Ureter (tissue), 1 donor: ENCODE measurements at places on chromosomes 3 and 15.

GRCh38 chr15:45385590-45385989, 7.2 kb upstream of the GATM start:
- no peak for DNase-seq

DNA sequence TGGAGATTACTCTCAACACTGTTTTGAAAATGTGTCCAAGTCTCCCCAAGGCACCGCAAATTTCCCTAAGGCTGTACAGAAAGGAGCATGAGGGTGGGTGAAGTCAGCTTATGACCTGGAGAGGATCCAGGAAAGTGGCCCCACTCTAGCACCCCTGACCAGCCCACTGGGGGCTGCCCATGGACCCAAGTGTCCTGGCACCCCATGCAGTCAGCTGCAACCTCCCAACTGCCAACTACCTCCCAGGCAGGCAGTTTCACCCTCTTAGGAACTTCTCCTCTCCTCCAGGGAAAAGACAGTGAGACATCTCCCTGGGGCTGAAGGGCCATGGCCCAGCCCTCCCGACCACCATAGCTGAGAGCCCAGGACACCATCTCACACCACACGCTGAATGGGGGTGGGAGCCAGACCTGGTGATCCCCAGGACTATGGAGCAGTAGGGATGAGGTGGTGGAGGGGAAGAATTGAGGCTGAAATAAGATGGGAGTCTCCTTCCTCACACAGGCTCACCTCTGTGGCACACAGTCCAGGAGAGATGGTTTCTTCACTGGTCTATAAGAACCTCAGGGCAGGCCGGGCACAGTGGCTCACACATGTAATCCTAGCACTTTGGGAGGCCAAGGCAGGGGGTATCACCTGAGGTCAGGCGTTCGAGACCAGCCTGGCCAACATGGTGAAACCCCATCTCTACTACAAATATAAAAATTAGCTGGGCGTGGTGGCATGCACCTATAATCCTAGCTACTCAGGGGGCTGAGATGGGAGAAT, 104.4 kb downstream of the DAPK2 start:
- DNase-seq = no peak

DNA sequence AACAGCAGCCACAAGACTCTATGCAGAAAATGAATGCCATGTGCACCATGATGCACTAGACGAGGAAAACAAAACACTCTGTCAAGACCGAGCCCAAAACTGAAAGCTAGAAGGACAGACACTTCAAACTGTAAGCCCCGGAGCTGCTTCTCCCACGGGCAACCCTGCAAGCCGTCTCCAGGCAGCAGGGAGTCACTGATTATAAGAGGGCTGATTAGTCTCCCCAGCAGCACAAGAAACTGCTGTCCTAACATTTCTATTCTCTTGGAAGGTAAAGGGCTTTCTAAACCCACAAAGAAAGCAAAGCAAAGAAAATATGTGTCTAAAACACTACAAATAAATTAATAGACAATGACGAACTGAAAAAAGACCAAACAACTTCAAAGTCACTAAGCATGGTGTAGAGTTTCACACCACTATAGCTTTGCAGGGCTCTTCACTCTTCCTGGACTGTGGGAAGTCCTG, 15.5 kb downstream of the TBC1D2B start:
- DNase-seq = no peak

- no peak for DNase-seq
Observed at GRCh38 chr3:24342275-24342674, 152.4 kb downstream of the THRB start.

GRCh38 chr3:4033296-4033695, 234.1 kb downstream of the LRRN1 start:
- no peak for DNase-seq
